ENCODE measurements at places on chromosomes 12 and 14.

DNA sequence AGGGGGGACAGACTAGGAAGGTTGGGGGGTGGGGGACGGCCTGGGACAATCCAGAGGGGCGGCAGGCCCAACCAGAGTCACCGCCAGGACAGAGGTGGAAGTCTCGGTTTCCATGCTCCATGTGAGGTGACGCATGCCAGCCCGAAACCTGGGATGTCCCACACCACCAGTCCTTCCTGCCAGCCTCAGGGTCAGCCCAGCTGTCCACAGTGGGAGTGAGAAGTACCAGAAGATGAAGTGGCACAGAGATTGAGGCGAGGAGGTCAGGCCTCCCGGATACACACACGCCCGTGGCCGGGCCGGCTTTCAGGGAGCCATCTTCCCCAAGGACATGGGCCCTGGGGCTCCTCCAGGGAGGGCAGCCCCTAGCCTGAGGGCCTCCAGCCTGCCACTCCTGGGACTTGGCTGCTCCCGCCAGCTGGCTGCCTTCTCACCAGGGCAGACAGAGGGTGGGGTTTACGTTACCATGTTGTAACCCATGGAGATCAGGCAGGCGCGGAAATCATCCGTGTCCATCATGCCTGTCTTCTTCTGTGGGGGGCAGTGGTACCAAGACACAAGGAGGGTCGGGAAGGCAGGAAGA is 85.2 kb upstream of the ZFP36L1 start:
- DNase-seq, result no peak

GRCh38 chr12:49070971-49071370 is 1.2 kb upstream of the RHEBL1 start:
- DNase-seq, result no peak

- DNase-seq, result no peak
Measured at GRCh38 chr14:53127151-53127550, 26.0 kb downstream of the DDHD1 start.

DNA sequence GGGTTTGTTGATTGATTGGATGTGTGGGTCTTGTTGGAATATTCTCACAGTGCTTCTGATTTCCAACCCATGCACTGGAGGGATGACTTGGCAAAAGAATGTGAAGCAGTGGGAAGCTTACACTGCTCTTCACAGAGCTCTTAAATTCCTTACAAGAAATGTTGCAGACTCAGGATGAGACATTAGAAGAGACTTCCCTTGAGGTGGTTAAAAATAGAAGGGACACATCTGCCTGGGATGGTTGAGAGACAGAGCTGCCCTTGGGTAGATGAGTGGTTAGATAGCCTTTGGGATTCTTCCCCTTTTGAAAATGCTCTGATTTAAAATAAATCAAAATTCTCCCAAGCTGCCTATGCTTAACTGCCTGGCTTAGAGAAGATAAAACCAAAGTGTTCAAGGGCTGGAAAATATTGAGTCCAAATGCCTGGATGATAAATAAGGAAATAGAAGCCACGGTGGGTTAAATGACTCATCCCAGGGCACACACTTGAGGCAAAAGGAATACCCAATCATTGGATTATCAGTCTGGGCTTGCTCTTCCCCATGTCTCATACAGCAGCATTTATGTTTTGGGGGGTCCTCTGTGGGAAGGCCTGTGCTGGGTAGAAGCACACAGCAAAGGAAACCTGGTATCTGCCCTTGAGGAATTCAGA is 264.3 kb downstream of the AKAP6 start:
- DNase-seq, result no peak

- no peak for DNase-seq
Measured at GRCh38 chr14:67934087-67934486, 114.5 kb downstream of the RAD51B start.

GRCh38 chr12:123058481-123058880 is 78.0 kb downstream of the ARL6IP4 start:
- DNase-seq, result no peak

DNA sequence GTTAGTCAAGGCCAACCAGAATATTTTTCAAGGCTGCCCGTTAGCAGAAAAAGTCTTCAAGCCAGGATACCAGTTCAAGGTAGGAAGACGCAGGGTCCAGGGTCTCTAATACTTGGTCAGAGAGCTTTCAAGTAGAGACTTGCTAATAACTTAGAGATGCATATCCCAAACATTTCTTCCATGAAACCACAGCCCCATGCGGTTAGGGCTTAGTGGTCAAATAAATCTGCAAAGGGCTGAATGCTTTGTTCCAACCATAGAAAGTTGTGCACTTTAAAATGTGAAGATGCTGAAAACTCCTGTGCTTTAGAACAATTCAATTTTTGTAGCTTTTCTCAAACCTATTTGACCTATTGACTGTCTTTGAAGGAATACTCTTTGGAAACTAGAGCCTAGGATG is 208.9 kb downstream of the PIK3C2G start:
- DNase-seq, result no peak

- no peak for DNase-seq
Measured at GRCh38 chr12:93944201-93944600, 204.2 kb upstream of the PLXNC1 start.

GRCh38 chr12:68040450-68041075 is 51.3 kb downstream of the IFNG-AS1 start:
- peak; percentile 43 for DNase-seq

- no peak for DNase-seq
Measured at GRCh38 chr12:7444076-7444475, at the start of gene CD163L1. Gene CD163L1 (minus strand): TSS chr12:7444153. CDS start chr12:7444127, 26 bp downstream.

GRCh38 chr12:92044435-92044834 is 101.2 kb downstream of the BTG1 start:
- no peak for DNase-seq

DNA sequence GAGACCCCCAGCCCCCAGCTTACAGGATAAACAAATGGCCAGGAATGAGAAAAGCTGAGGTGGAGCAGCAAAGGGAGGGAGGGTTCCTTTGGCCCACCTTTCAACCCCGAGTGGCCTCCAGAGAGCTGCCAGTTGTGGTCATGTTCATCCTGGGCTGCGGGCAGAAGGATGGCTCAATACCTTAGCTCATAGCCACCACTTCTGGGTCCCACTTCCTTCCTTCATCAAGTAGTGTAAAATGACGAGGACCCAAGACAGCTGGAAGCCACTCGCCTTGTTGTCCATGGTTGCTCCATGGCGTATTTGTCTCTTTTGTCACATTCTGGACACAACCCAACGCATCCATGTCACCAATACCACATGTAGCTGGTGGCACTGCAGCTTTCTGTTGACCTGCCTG is 24.2 kb downstream of the CRACR2A start:
- DNase-seq, result no peak

DNA sequence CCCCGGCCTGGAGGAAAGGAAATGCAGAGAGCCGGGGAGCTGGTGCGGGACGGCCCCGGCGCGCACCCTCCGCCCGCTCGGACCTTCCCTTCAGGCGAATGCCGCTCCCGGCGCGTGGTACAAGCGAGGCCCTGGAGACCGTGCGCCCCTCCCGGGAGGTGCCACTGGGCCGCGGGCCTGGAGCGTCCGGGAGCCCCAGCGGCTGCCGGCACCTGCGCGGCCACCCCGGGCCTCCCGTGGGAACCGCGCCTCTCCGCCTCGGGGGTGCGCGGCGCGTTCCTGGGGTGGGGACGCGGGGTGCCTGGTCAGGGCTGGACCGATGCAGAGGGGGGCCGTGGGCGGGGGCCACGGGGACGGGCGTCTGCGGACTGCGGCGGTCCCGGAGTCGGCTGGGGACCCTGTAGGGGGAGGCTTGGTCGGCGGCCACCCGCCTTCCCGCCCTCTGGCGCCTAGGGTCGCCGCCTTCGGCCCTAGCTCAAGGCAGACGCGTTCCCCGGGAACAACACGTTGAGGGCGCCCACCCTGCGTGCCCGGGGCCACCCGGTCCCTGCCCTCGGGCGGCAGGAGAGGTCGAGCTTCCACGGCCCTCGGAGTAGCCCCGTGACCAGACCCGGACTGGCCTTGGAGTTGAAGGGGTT is 599 bp downstream of the PAPLN start:
- DNase-seq, result no peak

GRCh38 chr12:94271351-94271750 is 123.0 kb downstream of the PLXNC1 start:
- DNase-seq, result no peak

- DNase-seq, result peak; percentile 1
Measured at GRCh38 chr14:56487090-56487667, 92.4 kb upstream of the TMEM260 start.

- no peak for DNase-seq
Measured at GRCh38 chr14:50667684-50667995, 466 bp downstream of the SAV1 start.
